RCC 7860 (cell line): ENCODE measurements at places on chromosomes 5 and 9.

DNA sequence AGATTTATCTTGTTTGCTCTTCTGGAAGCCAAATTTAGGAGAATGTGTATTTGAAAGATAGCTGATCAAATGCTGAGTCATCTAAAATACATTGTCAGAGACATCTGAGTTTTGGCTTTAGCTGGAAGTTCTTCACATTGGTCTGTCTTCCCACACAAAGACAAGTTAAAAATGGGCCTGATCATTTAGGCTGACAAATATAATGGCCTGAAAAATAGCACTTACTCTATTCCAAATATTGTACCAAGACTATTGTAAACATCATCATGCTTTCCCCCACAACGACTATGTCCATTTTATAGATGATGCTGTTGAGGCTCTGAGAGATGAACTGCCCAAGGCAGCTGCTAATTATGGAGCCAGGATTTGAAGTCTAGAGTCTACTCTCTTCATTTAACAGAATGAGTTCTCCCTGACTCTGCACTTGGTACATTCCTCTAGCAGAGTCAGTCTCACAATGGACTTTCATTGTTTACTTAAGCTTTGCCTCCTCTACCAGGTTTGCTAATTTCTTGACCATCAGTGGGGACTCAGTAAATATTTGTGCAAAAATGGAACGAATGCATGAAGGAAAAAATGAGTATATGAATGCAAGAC is 619.4 kb upstream of the KLF4 start:
- no peak for DNase-seq

- peak; percentile 28 for DNase-seq
Measured at GRCh38 chr9:81596679-81597418, 92.5 kb downstream of the TLE1 start.

GRCh38 chr9:88065619-88066018 is 72.7 kb downstream of the SPATA31C2 start:
- no peak for DNase-seq

GRCh38 chr5:14251733-14252132 is 108.6 kb downstream of the TRIO start:
- no peak for DNase-seq

GRCh38 chr5:89377767-89378455 is 494.9 kb upstream of the MEF2C start:
- no peak for DNase-seq
